ENCODE measurements at places on chromosomes 12 and 14.

DNA sequence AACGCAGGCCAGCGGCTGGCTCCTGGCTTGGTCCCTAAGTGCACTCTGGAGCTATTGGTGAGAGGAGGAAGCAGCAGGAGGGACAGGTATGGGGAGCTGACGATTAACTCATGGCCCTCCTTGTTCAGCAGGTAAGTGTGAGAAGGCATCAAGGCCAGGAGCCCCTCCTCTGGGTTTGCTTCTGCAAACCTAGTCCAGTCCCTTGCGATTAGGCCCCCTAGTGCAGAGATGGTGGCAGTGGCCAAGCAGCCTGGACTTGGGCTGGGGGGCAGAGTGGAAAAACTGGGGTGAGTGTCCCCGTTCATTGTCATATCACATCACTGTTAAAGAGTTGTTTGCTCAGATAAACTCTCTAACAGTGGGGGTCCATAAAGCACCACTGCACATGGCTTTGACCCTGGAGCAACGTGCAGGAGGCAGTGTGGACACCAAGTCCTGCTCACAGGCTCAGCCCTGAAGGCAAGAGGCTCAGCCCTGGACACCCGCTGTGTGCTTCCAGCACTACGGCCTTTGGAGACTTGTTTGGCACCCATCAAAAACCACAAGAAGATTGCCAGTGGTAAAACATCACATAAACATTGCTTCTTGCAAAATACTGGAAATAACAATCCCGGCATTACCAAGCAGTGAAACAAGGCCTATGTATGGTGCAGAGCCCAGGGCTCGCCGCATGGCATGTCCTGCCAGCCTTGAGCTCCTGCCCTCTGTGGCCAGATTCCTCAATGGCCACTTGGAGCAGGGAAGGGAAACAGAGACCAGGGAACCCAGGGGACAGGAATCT, 184.3 kb upstream of the RTL1 start:
- DNase-seq, result no peak

DNA sequence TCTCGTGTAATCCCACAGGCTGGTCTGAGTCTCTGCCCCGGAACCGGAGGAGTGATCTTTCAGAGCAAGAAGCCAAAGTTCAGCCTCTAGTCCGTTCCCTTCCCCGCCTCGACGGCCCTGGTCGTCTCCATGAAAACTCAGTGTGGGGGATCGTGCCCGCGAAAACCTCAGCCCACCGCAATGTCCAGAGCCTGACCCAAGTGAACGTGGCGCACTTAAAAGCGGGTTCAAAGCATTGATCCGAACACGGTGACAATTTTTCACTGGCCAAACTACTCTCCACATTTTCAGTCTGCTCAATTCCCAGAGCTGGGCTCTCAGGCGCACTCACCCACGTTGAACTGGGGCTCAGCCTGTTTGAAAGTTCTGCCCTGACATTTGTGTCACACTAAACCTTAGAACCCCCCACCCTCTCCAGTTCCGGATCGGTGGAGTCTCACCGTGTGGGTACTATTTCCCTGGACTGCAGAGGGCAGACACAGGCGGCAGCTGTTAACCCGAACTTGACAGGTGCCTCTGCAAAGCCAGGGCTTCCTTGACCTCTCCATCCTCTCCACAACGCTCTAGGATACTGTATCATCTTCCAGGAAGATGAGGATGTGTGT, 886 bp upstream of the PRICKLE1 start:
- no peak for DNase-seq

- no peak for DNase-seq
Observed at GRCh38 chr14:105944632-105945610, 418.5 kb downstream of the TMEM121 start.

- no peak for DNase-seq
Observed at GRCh38 chr14:23043145-23043544, 1.1 kb downstream of the PSMB11 start.

- peak; percentile 3 for DNase-seq
Observed at GRCh38 chr12:103771466-103771865, 69.6 kb downstream of the NT5DC3 start.

DNA sequence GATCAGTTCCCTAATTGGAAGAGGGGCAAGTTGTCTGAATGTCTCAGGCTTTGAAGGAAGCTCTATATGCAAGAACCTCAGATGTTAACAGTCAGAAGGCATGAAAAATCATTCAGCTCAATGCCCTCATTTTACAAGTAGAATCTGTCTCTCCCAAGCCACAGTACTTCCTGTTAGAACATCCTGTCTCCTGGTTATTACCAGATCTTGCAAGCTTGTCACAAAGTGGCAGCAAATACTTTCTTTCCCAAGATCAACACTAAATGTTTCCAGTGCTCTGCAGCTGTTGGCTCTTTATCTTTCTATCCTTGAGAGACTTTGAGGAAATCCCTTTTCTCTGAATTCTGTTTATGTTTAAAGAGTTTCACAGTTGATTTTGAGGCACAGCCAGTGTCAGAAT, 235.5 kb downstream of the AKAP6 start:
- DNase-seq, result no peak

All from caudate nucleus (tissue), 63 donors.